NB4 (cell line): ENCODE measurements at places on chromosomes 12 and 14.

DNA sequence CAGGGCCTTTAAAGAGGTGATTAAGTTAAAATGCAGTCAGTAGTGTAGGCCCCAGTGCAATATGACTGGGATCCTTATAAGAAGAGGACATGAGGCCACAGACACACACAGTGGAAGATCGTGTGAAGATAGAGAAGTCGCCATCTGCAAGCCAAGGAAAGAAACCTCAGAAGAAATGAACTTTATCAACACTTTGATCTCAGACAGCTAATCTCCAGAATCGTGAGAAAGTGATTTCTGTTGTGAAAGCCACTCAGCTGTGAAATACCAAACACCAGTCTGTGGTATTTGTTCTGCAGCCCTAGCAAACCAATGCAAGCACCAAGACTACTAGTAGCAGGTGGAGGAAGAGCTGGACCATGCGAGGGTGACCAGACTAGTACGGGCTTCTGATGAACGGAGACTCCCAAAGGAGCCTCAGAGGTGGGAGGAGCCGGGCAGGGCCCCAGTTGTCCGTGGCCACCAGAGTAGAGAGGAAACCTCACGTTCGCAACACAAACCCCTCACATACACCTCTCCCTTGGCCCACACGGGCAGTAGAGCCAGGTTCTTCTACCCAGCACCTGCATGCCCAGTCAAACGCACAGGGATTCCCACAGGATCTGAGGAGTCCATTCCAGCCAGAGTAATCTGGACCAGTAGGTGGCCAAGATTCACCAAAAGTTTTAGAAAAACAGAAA lies 243.0 kb downstream of the TTC8 start:
- DNase-seq = no peak

- DNase-seq = peak; percentile 73
These were observed 416.7 kb downstream of the PDZRN4 start for GRCh38 chr12:41604830-41605229.

DNA sequence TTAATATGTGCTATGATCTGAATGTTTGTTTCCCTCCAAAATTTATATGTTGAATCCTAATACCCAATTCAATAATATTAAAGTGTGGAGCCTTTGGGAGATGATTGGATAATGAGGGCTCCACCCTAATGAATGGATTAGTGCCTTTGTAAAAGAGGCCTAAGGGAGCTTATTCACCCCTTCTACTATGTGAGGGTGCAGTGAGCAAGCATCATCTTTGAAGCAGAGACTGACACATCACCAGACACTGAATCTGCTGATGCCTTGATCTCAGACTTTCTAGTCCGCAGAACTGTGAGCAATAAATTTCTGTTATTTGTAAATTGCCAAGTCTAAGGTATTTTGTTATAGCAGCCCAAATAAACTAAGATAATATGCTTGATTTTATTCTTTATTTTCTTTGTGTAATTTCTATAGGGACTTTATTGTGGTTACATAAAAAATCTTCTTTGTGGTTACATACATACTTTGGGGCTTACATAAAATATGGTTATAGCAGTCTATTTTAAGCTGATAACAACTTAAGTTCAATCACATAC lies 131.1 kb upstream of the SLC38A2 start:
- DNase-seq = no peak

DNA sequence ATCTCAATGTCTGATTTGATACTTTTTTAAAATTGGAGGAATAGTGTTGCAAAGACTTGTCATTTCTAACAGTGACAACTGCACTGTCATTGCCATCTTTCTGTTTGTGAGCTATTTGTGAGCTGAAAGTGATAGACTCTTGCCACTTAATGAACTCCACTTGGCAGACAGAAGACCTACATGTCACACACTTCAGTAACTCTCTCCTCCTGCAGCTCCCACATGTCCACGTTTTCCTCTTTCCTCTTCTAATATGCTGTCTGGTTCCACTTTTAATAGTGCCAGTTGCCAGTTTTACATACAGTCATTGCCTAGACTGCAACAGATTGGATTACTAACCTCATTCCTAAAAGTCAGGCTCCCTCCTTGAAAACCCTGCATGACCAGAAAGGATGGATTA lies 121.5 kb downstream of the CAPZA3 start:
- no peak for DNase-seq

DNA sequence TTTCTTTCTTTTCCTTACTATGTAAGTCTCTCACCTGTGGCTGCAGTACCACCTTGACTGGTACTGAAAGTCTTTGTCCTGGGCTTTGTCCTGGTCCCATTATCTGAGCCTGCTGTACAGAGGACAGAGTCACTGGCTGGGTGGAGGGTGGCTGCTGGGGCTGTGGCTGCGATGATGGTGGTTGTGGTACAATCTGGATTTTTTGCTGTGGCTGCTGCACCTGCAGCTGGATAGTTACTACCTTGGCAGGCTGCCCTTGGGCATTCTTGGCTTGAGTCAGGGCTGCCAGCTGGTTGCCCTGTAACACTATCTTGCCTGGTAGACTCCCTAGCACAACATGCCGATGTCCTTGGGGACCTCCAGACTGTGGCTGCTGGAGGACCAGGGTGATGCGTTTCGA lies 27.0 kb downstream of the CHD8 start:
- no peak for DNase-seq

- DNase-seq = no peak
These were observed 41.3 kb downstream of the EVL start for GRCh38 chr14:100106250-100107112.

DNA sequence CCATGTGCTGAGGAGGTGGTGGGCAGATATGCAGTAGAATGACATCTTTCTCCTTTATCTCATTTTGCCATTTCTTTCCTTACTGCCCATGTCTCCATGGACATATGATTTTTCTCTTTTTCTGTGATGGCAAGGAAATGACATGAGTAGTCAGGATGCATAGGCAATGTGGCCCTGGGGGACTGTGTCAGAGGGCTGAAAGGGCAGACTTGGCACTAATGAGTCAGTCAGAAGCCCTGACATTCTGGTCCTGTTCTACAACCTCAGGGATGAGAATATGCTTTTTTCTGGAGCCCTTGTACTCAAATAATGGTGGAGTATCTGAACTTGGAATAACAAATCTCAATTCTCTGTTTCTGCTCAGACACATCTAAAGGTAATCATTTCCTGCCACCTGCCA lies 167.8 kb downstream of the TMEM117 start:
- no peak for DNase-seq

DNA sequence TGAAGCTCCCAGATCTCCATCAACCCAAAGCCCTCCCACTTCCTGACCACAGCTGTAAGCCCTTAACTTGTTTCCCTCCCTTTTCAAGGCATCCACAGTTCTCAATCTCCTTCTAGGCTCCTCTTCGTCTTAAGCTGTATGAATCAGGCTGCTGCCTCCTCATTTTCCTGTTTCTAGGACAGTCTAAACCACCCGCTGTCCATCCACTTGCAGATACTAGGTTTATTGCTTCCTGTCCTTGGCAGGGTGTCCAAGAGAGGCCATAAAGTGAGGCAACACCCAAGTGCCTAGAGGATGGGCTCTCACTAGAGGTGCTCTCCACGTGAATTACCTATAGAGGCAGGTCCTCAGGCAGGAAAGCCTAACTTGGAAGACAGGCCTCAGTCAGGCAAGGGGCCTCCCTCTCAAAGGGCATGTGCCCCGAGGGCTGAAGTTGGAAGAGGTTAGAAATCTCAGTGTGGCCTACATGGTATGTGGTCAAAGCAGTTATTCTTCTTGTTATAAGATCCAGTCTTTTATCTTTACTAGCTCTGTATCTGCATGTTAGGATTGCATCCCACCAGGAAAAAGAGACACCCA lies 8.8 kb upstream of the TMEM106C start:
- DNase-seq = no peak

- DNase-seq = peak; percentile 53
These were observed at the start of gene ADSS1 for GRCh38 chr14:104723651-104724406. Gene ADSS1, plus strand, starts transcription at chr14:104724229. Its CDS starts 42 bp downstream, at chr14:104724271.

DNA sequence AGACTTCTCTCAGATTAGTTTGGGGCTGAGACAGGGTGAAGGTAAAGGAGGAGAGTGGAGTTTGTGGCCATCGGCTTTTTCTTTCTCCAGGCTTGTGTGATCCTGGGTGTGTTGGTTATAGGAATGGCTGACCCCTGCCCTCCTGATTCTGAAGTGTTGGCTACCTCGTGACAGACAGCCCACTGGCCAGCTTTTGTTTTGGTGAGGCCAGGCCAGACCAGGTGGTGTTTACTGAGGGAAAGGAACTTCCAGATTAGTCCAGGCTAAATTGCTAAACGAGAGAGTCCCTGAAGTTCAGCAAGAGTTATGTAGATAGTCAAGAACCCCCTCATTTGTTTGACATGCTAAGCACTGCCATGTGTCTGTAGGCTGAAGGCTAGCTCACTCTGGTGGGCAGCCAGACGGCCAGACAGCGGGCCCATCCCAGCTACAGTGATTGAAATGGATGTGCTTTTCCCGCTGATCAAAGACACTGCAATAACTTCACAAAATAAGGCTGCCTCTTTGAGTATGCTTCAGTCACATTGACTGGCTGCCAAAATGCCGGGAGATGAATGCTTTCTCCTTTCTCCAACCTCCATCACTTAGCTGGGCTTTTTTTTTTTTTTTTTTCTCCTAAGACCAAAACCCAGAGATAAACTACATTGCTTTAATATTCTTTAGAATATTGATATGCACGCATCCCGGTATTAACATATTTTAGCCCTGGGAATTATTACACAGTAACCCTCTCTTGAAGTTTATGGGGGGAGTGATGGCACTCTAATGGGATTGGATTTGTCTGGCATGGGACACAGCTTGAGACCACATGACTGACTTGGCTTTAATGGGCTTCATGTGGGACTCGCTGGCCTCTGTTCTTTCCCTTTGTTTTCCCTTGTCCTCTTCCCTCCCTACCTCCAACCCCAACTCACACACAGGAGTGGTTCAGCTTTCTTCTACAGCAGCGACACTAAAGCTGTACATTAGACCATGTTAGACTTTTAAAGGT lies 76.9 kb downstream of the SMOC1 start:
- no peak for DNase-seq

DNA sequence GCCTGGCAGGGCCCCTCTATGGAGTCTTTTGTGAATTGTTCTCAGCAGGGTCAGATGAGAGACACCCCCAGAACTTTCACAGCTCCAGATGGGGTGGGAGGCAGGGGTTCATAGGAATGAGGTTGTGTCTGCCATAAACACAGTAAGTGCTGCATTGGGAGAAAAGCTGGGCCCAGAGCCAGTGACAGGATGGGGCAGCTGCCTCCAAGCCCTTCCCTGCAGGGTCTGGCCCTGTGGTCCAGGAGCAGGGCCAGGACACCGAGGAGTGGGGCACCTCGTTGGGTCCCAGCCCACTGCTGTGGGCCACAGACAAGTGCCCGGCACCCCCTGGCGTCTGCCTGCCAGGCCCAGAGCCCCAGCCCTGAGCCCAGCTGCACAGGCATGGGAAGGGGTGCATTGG lies 13.3 kb downstream of the INF2 start:
- DNase-seq = no peak

GRCh38 chr14:90345239-90345557 lies 13.5 kb upstream of the NRDE2 start:
- no peak for DNase-seq

GRCh38 chr12:25200703-25201102 lies 5.7 kb downstream of the ETFRF1 start:
- no peak for DNase-seq

DNA sequence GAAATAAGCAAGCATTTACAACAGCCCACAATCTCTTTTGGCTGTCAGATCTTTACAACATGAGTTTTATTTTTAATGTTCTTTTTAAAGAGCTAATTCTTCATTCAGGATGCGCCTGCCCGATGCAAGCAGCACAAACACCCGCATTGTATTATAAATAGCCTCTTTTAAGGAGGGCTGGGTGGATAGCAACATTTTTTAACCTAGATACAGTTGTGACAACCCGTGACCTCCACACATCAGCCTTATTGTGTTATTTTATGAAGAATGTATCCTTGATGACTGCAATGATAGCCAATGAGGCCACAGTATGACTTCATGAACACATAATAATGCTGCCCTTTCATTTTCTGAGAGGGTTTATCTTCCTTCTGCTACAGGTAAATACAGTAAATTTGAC lies 173.7 kb downstream of the FOXN3 start:
- DNase-seq = no peak

DNA sequence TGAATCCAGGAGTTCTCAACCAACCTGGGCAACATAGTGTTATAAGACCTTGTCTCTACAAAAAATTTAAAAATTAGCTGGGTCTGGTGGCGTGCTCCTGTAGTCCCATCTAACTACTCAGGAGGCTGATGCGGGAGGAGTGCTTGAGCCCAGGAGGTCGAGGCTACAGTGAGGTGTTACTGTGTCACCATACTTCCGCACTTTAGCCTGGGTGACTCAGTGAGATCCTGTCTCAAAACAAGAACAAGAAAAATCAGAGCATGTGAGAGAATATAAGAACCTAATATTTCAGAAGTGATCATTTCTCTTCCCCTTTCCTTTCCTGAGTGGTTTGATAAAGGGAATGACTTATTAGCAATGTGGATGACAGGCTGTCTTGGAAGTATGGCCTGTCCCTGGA lies 9.5 kb downstream of the TRAF3 start:
- DNase-seq = no peak

DNA sequence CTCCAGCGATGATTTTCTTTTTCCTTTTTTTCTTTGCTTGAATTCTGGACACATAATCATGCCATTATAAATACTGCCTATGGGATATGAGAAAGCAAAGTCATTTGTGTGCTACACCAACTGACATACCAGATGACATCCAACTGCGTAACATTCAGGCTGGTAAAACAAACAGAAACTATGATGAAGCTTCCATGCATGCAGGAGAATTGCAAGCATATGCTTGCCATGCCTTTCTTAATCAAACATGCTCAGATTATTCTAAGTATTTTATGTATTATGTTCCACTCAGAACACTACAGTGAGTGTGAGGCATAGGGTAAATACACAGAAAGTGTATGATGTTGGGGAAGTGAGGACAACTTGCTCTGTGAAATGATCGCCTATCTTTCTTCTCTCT lies 97.4 kb downstream of the C12orf50 start:
- no peak for DNase-seq

DNA sequence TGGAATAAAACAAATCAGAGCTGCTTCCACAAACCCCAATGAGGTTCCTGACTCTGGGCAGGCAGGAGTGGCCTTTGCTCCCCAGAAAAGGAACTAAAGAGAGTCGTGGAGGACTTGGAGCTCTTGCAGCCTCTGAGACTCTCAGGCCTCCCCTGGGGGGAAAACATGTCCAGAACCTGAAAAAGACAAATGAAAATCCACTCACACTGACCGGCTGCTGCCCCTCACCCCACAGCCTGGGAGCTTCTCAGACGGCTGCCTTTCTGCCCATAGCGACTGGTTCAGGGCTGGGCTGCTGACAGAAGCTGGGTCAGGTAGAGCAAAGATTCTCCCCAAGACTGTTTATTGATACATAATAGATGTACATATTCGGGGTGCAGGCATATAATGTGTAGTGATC lies 356.0 kb downstream of the ADGRD1 start:
- no peak for DNase-seq

DNA sequence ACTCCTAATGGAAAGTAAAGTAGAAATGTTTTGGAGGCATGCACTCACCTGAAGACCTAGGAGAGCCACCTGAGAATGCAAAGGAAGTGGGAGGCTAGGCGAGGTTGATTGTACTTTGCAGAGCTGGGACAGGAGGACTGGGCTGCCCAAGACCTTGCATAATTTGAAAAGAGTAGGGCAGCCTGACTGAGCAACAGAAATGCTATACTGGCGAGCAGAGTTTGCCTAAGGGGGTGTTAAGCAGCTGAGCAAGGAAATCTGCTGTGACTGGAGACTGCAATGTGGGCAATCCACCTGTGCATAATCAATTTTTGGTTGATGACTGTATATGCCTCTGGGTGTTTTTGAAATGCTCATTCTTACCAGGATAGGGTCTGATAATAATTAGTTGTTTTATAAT lies 834.1 kb downstream of the TRHDE start:
- no peak for DNase-seq

- peak; percentile 65 for DNase-seq
These were observed 5.1 kb upstream of the PSMA3 start for GRCh38 chr14:58239244-58240195.

- DNase-seq = no peak
These were observed 72.7 kb downstream of the DYRK2 start for GRCh38 chr12:67721248-67721647.
